ENCODE measurements at places on chromosomes 1 and 21. TPM values are rescaled to one million over a fixed set of nuclear protein-coding genes. Genes with fewer than 3 reads are reported as not detected.

KCNK2 gene
- 0.22 TPM for total RNA-seq

AMPD1 gene
- total RNA-seq = not detected

LHX4 gene
- 0.52 TPM for total RNA-seq

TMEM82 gene
- not detected for total RNA-seq

OBSCN gene
- total RNA-seq = 5.8 TPM

PTPN7 gene
- not detected for total RNA-seq

MIXL1 gene
- not detected for total RNA-seq

PCAT6 gene
- 3.1 TPM for total RNA-seq

RAB25 gene
- total RNA-seq = not detected

DVL1 gene
- total RNA-seq = 76.5 TPM

CACNA1S gene
- 0.01 TPM for total RNA-seq

PTGFRN gene
- total RNA-seq = 18.4 TPM

SEMA4A gene
- total RNA-seq = 0.44 TPM

LIN28A gene
- not detected for total RNA-seq

RNU1-4 gene
- not detected for total RNA-seq

BATF3 gene
- 31.4 TPM for total RNA-seq

LCE6A gene
- not detected for total RNA-seq

RHD gene
- not detected for total RNA-seq

KCNT2 gene
- total RNA-seq = 0.06 TPM

CLDN19 gene
- total RNA-seq = not detected

TNFRSF8 gene
- total RNA-seq = 0.08 TPM

WNT4 gene
- total RNA-seq = 0.29 TPM

RBBP4 gene
- 86.5 TPM for total RNA-seq

All from A549 treated with DMSO at 1 μM for 4 hours (cell line).